ENCODE measurements at places on chromosomes 13 and 19.

DNA sequence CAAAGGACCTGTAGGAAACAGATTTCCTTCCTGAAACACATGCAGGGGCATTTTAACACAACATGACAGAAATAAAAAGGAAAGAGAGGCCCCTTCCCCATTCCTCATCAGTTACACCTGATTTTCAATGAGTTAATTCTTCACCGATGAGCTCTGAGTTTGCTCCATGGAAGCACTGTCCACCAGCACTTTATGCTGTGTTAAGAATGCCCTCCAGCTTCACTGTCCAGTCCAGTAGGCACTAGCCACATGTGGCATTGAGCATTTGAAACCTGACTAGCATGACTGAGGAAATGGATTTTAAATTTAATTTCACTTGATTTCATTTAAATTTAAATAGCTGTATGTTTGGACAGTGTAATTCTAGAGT is 217.2 kb upstream of the SLC10A2 start:
- no peak for DNase-seq

GRCh38 chr13:65926750-65927171 is 1303.4 kb downstream of the PCDH9 start:
- no peak for DNase-seq

GRCh38 chr13:50309318-50309717 is 294.1 kb downstream of the KCNRG start:
- DNase-seq: no peak

DNA sequence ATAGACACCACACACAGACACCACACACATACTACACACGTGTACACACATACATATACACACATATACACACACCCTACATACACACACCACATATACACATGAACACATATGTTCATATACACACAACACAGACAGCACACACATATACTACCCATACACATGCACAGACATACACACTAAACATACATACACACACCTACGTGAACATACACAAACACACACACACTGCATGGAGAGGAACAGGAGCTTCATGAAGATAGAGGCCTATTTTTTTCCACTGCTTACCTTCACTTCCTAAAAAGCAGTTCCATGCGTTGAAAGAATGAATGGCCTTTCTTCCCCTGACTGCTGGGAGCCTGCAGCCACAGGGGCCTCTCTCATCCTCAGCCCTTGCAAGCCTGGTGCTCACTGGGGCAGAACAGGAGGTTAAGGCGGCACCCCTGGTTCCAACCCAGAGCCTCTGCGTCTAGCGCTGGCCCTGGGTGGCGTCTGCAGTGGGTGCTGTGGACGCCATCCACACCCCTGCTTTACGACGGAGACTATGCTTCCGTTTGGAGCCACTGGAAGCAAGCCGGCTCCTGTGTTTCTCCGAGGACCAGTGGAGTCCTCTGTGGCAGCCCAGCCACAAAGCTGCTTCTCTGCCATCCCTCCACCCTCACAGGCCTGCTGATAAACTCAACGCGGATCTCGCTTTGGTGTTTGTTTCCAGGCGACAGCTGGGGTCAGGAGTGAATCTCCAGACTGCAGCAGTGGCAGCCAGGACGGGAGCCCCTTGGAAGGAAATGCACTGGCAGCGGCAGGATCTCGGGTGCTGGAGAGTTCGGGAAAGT is 1.9 kb upstream of the RASA3 start:
- DNase-seq: peak; percentile 28

DNA sequence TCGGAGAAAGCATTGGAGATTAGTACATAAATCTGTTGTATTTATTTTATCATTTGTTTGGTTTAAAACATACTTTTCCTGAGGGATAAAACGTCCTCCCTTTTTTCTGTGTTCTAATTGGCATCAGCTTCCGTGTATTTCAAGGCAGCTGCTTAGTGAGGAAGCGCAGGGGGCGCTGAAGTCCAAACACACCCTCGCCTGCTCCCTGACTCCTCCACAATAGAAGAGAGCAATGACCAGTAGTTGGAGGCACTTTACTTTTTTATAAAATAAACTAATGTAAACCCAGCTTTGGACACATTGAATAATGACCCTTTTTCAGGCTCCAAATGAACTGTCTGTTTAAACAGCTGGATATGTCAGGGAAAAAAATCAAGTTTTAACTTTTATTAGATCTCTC is 79.9 kb downstream of the RNASEH2B start:
- no peak for DNase-seq

DNA sequence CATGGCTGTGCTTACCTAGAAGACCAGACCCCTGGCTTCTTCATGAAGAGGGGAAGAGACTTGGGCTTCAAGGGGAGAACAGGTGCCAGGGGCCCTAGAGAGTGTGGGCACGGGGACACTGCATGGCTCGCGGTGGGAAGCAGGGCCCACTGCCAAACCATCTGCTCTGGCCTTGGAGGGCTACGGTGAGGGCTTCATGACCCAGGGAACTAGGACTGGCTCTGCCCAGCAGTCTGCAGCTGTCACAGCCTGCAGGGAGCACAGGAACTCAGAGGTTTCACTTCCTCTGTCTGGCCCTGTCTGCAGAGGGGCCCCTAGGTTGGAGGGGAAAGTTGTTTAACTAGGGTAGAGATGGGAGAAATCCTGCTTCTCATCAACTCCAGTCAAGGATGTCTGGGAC is 4.3 kb downstream of the ERCC1 start:
- DNase-seq: no peak

DNA sequence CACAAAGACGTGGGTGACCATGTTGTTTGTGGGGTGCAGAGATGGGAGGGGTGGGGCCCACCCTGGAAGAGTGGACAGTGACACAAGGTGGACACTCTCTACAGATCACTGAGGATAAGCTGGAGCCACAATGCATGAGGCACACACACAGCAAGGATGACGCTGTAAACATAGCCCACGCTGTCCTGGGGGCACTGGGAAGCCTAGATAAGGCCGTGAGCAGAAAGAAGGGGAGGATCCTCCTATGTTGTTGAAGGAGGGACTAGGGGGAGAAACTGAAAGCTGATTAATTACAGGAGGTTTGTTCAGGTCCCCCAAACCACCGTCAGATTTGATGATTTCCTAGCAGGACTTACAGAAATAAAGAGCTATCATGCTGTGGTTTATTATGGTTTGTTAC is 5.6 kb downstream of the KLK2 start:
- no peak for DNase-seq

DNA sequence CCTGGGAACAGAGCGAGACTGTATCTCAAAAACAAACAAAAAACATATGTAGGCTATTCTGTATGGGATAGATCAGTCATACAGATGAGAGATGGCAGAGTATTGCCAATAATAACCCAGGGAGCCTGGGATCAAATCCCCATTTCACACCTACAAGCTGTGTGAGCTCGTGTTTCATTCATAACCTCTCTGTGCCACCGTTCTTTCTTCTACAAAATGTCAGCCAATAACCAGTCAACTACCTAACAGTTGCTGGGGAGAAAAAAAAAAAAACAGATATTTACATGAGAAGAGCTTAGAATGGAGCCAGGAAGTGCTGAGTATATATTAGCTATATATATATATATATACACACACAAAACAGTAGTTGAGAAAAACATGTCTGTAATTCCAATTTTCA is 6.5 kb upstream of the IFNL2 start:
- DNase-seq: no peak

DNA sequence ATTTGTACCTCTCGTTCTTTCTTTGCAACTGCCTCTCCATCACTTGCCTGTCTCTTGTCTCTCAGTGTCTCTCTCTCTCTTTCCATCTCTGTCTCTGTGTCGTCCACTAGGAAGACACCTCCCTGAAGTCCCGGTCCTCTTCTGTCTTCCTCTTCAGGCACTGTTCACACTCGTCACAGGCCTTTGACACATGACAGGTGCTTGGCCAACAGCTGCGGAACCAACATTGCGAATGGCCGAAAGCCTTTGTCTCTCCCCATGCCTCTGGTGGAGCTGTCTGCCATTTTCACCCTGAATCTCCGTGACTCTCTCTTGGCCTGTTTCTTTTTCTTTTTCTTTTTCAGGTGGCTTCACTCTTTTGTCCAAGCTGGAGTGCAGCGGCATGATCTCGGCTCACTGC is 2.8 kb downstream of the HIPK4 start:
- no peak for DNase-seq
